ENCODE measurements at places on chromosomes 2 and 18.

GRCh38 chr2:177241711-177242120 is 22.8 kb downstream of the NFE2L2 start:
- no peak for DNase-seq

DNA sequence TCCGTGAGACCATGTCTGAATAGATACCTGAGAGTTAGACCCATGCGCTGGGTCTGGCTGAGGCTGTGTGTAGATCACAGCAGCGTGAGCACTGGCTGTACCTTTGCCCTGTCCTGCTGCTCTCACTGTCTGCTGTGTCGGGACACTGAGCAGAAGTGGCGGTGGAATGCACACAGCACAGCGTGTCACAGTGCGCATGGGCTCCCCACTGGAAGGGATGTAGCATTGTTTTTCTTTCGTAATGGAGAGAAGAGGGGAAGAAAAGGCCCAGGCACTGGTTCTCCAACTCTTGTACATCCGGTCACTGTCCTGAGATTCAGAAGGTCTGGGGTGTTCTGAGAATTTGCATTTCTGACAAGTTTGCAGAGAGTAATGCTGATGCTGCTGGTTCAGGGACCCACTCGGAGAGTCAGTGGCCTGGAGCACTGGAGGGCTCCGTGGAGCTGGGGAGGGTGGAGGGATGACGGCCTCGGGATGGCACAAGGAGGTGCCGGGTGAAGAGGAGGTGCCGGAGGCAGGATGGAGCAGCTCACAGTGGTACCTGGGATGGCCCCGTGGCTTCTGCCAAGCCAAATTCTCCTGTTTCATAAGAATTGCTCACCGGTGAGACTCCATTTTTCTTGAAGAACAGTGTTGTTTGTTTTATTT is 252.8 kb downstream of the LDLRAD4 start:
- no peak for DNase-seq

- DNase-seq = no peak
These were observed 144.5 kb downstream of the ANTXR1 start for GRCh38 chr2:69157441-69157840.

- DNase-seq = no peak
These were observed 17.8 kb downstream of the RFTN2 start for GRCh38 chr2:197657562-197657961.

GRCh38 chr2:225620227-225620626 is 220.7 kb downstream of the NYAP2 start:
- no peak for DNase-seq

GRCh38 chr2:32479993-32480392 is 123.2 kb downstream of the BIRC6 start:
- no peak for DNase-seq

DNA sequence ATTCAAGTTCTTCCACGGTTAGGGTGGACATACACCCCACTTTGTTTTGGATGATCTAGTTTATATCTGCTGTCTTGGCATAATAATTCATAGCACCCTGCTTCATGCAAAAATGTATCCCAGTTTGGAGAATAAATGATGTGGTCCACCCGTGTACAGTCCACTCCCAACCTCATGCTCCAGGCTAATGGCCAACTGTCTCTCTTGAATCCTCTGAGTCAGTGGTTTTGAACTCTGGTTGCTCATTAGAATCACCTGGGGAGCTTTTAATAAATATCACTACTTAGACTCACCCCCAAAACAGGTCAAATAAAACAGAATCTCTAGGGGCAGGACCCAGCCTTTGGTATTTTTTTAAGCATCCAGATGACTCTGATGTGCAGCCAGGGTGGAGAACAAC is 78.5 kb downstream of the SDC1 start:
- DNase-seq = no peak

GRCh38 chr18:23433360-23433759 is 19.7 kb upstream of the RIOK3 start:
- no peak for DNase-seq

- no peak for DNase-seq
These were observed 96.4 kb downstream of the LAMA1 start for GRCh38 chr18:7020995-7021777.

DNA sequence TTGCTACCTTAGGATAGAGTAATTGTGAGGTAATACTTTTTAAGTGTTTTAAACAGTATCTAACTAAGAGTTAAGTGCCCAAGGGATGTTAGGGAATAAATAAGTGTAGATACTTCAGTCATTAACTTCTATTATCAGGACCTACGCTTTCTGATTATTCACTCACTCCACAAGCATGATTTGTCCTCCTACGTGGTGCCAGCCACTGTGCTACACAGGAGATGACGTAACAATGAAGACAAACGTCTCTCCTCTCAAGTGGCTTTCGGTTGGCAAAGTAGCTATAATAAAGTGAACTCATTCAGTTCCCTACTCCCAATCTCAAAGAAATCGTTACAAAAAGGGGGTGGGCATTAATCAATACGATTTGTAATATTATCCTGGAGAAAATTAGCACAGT is 100.9 kb upstream of the SETBP1 start:
- no peak for DNase-seq

DNA sequence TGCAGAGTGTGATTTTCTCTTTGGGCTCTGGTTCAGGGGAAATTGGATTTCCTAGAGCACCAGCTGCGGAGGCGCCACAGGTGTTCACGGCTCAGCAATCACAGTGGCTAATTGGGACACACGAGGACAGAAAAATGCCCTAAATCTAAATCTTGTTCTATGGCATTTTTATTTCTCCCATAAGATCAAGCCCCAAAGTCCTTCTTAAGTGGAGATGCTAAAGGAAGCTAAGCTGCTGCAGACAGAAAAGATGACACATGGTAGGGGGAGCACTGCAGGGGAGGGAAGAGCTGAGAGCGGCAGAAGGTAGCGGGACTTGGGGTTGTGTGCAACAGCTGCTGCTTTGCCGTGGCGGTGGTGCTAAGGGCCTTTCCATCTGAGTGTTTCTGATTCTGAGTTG is 280.6 kb downstream of the MYT1L start:
- DNase-seq = no peak

DNA sequence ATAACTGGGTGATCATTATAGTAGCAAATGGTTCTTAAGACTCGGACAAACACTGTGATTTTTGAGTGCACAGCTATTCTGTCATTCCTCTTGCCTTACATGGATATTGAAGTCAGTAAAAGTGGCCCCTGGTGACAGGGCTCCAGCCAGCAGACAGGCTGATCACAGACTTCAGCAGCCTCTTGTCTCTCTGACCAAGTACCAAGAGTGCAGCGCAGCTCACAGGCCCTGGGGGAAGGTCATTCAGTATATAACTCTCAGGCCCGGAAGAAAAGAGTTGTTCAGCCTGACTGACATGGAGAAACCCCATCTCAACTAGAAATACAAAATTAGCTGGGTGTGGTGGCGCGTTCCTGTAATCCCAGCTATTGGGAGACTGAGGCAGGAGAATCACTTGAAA is 202.6 kb downstream of the HRH4 start:
- DNase-seq = no peak

DNA sequence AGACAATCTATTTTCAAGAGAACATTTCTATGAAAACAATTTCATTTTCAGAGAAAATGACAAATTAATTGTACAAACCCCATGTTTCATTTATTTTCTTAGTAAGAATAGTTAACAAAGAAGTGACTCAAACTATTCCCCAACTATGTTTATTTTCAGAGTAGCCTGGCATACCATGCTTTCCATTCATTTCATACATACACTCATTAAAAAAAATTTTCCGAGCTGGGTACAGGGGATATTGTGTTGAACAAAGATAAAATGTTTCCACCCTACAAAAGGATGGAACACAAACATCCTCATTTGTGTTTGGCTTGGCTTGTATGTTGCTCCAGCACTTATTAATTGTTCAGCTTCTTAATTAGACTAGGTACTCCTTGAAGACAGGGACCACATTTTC is 331.4 kb downstream of the EXOC6B start:
- DNase-seq = no peak

DNA sequence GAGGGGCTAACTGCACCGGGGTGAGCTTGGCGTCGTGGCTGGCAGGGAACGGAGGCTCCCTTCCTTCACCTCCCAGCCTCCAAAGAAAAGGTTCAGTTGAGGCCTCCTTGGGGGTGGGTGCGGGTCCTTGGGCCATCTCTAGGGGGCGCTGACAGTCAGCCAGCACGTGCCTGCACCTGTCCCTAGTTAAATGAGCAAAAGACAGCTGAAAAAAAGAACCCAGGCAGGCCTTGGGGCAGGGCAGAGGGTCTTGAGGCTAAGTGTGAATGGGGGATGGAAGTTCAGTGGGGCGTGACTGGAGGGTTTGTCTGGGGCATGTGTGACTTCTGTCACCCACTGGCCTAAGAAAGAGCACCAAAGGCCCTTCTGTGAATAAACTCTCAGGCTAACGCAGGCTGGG is 56.4 kb downstream of the ZFP36L2 start:
- no peak for DNase-seq

GRCh38 chr2:95037384-95037839 is 11.9 kb downstream of the MAL start:
- DNase-seq = no peak

DNA sequence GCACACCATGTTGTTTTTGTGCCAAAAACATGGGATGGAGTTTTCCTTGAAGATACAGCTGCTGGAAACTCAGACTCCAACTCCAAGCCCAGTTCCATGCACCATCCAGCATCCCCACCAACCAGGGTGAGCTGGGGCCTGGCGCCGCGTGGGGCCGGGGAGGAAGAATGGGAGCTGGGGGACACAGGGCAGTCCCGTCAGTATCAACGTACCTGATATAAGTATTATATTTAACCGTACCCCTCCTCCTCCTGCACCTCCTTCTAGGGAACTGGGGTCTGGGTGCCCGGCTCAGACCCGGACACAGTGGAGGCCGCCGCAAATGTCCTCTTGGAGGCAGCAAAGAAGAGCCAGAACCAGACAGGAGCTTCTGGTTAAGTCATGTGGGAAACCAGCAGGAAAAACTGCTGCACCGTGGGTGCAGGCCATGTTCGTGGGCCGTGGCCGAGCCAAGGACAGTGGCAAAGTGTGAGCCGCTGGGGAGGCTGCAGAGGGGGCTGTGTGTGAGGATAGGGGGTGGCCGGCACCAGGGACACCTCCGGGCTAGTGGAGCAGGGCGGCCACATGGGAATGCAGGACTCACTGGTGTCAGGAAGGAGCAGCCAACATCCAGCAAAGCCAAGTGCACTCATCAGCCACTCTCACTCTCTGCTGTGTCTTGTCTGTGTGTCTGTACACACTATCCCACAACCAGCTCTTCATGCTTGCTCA is 112.6 kb downstream of the TMEM18 start:
- no peak for DNase-seq

DNA sequence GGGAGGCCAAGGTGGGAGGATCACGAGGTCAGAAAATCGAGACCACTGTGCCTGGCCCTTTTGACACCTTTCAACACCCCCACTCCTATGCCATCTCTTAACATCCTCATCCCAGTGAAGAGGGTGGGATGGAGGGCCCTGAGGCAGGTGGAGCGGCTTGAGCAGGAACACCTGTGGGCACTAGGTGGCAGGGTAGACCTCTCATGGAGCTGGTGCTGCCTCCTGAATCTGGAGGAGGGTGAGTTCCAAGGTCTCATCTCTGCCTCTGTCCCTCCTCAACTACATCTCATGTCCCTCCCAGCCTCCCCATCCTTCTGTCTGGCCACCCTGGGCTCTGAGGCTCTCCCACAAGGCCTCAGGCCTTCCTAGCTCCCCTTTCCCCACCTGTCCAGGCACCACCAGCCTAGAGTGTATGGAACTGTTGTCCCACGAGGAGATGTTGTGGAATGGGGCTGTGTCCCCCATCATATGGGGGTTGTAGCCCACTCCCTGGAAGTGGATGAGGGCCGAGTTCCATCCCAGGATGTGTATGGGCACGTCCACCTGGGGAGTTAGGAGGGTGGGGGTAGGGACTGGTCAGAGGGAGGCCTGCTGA is 17.0 kb upstream of the CRYBA2 start:
- DNase-seq = no peak

GRCh38 chr2:231037202-231037730 is at the start of gene C2orf72:
Gene C2orf72 (plus strand): TSS chr2:231037523. CDS start chr2:231037566, 43 bp downstream.
- no peak for DNase-seq

DNA sequence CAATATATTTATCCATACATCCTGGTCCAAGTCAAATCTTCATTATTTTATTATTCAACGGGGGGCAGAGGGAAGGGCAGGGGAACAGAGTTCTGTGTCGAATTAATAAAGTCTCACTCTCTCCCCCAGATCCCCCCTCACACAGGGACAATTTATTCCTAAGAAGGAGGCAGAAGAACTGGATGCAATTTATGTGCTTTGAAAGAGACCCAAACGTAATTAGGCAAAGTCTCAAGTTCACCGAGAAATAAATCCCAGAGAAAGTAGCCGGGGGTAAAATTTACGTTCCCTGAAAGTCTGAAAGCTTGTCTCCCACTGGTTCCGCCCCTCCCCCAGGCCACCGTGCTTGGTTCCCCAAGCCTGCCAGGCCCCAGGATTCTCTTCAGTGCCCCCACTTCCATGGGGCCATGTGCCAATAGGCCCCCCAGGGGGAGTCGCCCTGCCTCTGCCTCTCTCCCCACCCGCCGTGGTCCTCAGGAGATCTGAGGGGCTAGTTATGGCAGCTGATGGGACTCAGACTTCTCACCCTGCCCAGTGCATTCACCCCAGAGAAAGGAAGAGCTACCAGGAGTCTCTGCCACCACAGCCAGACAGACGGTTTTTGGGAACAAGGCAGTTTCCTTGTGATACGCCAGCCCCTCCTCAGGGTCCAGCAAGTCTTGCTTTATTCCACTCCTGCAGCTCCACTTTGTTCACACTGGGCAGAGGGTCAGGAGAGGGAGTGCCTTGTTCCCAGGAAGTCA is 215.5 kb downstream of the CYP26B1 start:
- DNase-seq = no peak

- no peak for DNase-seq
These were observed 216.3 kb upstream of the ID2 start for GRCh38 chr2:8465560-8465959.

- no peak for DNase-seq
These were observed 401.6 kb upstream of the TNP1 start for GRCh38 chr2:217261452-217261851.

DNA sequence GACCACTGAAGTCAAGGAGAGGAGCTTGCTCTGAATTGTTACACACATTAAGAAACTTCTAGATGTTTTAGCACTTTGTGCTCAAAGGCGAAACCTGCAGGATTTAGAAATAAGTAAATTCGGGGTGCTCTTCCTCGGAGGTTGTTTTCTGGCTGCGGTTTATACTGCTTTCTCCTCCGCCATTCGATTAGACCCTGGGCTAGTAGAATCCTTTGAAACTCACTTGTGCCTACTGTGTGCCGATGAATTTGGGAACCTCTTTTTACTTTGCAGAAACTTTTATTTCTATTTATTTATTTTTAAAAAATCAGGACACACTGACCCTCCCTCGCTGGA is 3.5 kb downstream of the MEIS1 start:
- DNase-seq = no peak

- DNase-seq = no peak
These were observed 34.2 kb downstream of the ROCK2 start for GRCh38 chr2:11310212-11310611.
